ENCODE measurements at places on chromosomes 2 and 18.

- no peak for DNase-seq
Observed at GRCh38 chr2:142140434-142140845, 9.6 kb upstream of the LRP1B start.

GRCh38 chr2:169828141-169828811 is 1.0 kb downstream of the UBR3 start:
- no peak for DNase-seq

DNA sequence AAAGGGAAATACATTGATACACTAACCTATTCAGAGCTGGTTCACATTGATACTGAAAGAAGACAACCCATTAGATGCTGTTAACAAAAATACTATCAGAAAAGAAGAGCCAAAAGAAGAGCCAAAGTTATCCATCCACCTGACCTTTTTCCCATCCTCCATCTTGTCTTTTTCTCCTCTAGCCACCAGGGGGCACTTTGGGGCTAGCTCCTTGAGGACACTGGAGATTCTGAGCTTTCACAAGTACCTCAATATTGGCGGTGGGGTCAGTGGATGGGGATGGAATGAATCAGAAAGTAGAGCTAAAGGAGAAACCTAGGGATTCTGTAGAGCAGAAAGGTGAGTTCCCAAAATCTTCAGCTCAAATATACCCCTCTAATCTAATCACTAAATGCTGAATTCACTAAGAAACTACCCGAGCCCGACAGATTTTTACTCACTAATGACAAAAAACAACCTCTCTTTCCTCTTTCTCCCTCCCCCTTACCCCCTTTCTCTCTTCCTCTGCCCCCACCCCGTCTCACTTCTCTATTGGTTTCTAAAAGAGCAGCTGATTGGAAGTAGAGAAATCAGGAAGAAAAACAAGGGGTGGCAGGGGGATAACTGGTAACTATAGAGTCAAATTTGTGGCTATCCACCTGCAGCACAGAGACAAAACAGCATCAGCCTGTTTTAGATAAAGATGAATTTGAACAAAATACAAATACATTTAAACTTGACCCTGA is 203.3 kb downstream of the TCF4 start:
- no peak for DNase-seq

- no peak for DNase-seq
Observed at GRCh38 chr18:78367996-78368395, 611.6 kb upstream of the SALL3 start.

GRCh38 chr2:153478289-153479261 is at the start of gene RPRM:
Gene RPRM, minus strand, starts transcription at chr2:153478762. Its CDS starts 197 bp downstream, at chr2:153478565.
- no peak for DNase-seq

- DNase-seq = peak; percentile 95
Observed at GRCh38 chr18:35982409-35983114, 10.1 kb downstream of the RMP24 start.

GRCh38 chr2:234444893-234445292 is 52.0 kb downstream of the ARL4C start:
- peak; percentile 72 for DNase-seq

GRCh38 chr2:190882411-190882766 is 1.8 kb downstream of the GLS start:
- DNase-seq = no peak

DNA sequence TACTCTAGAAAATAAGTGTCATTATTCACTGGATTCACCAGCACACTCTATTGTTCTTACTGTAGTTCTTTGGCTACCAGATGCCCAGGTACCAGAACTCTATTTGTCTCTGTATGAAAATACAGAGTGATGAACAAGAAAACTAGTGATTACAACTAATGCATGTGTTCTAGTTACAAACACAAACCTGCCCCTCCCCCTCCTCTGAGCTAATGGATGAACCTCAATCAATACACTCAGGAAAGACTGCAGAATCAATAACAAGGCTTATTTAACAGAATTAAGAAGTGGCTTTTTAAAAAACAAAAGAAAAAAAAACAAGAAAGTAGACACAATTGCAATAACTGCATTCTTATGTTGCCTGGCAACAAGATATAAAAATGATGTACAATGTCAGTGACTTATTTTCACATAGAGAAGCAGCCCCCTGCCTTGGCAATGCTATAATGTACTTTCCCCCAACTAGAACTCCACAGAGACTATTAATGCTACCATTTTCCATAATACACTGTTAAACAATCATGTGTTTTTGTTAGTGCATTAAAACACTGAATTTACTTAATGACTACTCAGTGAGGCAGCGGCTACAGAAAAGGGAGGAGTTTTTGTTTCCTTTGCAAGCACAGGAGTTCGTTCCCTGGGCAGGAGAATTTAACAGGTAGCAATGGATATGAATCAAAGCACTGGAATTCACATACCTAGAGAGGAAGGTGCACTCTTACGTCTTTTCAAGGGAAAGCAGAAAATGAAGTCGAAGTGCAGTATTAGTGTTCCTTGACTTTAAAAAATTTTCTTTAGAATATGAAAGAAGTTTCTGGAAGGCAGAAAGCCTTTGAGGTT is 318.8 kb upstream of the REV1 start:
- DNase-seq = no peak

DNA sequence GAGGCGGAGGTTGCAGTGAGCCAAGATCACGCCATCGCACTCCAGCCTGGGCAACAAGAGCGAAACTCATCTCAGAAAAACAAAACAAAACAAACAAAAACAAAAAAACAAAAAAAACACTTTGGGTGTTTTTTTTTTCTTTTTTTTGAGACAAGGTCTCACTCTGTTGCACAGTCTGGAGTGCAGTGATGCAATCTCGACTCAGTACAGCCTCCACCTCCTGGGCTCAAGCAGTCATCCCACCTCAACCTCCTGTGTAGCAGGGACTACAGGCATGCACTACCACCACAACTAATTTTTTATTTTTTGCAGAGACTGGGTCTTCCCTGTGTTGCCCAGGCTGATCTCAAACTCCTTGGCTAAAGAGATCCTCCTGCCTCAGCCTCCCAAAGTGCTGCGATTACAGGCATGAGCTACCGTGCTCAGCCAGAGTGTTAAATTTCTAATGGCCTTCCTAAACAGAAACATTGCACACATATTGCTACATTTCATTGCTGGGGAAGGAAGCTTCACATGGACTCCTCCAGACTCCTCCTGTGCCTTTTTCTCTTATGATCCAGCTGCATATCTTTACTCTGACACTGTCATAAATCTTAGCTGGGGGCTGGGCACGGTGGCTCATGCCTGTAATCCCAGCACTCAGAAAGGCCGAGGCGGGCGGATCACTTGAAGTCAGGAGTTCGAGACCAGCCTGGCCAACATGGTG is 19.7 kb downstream of the STARD7 start:
- no peak for DNase-seq

DNA sequence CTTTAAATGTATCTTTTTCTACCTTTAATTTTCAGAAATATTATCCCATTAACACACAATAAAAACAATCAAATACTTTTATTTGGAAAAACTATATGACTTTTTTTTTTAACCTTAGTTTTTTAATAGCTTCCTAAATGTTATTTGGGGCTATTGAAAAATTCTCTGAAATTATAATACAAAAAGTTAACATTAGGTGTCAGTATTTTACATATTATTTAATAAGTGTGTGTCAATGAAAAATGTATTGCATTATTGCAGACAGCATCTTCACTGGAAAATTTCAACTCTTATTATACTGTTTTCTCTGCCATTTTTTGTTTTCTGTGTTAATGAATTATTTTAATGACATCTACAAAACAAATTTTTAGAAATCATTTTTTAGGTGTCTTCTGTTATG is 51.1 kb upstream of the ARHGAP15 start:
- no peak for DNase-seq

DNA sequence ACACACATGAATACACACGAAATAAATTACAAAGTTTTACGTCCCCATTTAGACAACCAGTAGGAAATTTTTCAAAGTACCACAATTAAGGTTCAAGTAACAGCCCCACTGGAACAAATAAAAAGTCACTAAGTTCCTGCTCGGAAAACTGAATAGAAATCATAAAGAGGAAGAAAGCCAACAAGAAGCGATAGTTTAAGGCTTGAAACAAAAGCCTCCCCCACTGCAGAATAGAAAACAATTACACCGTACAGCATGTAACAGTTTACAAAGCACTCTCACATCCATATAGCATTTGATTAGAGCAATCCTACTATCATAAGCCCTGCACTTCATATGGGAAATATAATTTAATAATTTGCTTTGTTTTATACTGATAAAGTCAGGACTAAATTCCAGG is 15.5 kb downstream of the KLF7 start:
- DNase-seq = no peak

DNA sequence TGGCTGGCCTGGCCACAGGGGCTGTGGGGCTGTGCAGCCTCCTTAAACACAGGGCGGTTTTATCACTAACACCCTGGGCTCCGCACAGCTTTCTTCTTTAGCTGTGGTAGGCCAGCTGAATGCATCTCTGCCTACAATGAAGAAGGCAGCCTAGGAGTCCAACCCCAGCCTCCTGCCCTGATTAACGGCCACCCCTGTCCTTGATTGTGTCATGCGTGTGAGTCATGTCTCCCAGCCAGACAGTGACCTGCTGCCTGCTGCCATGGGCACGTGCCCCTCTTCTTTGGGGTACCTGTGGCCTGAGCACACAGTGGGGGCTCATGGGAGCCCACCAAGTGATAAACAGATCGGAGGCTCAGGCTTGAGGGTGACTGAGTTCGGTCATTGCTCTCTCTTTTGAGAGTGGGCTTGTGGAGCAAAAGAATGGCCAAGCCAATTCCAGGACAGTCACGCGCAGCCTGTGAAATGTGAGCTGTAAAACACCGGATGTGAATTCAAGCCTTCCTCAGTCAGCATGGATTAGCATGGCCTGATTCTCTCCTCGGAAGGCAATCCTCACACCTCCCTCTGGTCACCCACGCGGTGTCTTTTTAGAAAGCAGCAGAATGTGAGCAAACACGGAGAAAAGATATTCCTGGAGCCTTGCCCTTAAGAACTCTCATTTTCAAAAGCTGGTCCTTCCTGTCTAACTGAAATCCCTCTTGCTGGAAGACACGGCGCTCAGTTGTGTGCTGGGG is 144.1 kb downstream of the CELF4 start:
- DNase-seq = no peak

GRCh38 chr2:83305758-83306378 is 1153.2 kb downstream of the SUCLG1 start:
- no peak for DNase-seq

DNA sequence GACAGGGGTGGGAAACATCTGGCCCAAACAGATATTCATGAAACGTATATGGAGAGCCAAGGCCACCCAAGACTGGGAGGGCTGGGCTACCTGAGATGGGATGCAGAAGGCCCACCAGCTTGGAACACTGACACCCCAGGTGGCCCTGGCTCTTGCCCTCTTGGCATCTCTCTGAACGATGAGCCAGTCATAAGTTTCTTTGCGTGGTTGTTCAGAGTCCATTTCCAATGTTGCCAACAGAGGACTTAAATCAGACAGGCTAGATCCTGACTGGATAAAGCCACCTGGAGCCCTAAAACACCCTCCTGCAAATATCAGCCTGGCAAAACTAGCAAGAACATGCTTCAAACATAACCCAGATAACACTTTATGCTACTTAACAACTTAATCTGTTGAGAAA is 42.6 kb downstream of the LPIN2 start:
- DNase-seq = no peak

DNA sequence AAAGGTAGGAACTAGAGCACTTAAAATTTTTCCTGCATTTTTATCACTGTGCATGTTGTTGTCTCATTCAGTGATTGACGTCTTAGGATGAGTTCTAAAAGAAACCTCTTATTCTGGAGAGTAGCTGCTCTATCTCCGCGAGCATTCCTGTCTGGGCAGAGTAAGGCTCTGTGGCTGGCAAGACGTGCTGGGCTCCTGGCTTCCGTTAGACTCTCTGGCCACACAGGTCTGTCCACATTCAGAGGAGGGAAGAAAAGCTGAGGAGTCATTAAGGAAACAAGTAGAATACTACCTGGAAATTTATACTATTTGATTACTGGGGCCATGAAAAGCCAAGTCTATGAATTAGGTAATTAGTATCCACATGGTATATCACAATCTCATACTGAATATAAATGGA is 138.0 kb upstream of the DNMT3A start:
- DNase-seq = no peak

DNA sequence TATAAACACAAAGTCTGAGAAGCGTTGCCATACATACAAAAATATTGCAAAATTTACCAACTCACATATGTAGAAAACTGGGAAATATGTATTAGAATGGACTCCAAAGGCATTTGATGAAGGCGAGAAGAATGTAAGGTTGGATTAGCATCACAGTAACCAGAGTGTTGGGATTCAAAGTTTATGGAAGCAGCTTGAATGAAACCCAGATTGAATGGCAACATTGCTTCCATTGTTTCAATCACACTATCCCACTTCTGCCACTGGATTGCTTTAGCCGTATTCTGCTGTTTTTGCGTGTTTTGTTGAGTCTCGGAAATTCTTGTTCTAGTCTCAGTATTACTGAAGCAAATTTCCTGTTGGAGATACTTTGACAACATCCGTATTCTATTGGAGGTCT is 609.0 kb upstream of the LRATD1 start:
- no peak for DNase-seq

DNA sequence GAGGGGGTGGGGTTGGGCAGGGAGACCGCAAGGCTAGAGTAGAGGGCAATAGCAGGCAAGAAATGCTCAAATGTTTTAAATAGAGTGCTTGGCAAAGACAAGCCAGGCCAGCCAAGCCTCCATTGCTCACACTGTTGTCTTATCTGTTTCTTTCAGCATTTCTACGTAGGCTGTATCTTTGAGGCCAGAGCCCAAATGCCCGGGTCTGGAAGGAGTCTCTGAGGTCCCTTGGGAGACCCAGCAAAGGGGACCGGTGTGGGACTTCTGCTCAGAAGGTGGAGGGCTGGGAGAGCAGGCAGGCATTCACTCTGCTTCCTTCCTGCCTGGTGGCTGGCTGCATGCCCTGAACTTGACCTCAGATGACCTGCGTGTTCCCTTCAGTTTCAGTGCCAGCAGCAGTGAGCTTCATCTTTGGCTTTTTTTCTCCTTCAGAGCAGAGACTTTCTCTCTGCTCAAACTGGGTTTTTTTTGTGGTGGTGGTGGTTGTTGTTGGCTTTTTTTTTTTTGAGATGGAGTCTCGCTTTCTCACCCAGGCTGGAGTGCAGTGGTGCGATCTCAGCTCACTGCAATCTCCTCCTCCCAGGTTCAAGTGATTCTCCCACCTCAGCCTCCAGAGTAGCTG is 13.7 kb upstream of the TET3 start:
- DNase-seq = no peak

GRCh38 chr2:132415915-132416722 is 486 bp upstream of the GPR39 start:
- DNase-seq = peak; percentile 88

DNA sequence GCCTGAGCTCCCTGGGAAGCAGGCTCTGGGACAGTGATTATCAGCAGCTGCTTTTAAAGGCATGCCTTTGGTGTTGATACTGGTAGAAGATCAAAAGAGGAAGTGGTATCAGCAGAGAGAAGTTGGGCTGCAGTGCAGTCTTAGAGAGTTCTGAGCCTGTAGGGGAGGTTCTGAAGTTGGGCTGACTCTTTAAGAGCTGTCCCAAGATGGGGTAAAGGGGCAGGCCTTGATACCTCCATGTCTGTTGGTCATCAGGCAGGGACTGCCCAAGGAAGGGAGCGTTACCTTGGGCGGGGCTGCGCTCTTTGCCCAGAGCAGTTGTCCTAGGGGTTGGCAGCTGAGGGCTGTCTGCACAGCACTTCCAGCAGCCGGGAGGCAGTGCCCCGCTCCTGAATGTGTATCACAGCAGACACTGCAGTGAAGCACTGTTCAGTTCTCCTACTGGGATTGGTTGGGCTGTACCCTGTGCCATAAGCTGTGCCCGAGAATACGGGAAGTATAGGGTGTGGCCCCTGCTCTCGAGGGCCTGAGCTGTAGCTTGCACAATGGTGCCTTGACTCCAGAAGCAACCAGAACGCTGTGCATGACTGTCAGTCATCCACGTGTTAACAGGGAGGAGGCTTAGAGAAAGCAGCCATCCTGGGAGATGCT is 177.0 kb downstream of the CTIF start:
- DNase-seq = no peak
